ENCODE measurements at places on chromosomes 2 and 18.

- DNase-seq = no peak
These were observed 313.8 kb downstream of the PIK3C3 start for GRCh38 chr18:42268798-42269197.

DNA sequence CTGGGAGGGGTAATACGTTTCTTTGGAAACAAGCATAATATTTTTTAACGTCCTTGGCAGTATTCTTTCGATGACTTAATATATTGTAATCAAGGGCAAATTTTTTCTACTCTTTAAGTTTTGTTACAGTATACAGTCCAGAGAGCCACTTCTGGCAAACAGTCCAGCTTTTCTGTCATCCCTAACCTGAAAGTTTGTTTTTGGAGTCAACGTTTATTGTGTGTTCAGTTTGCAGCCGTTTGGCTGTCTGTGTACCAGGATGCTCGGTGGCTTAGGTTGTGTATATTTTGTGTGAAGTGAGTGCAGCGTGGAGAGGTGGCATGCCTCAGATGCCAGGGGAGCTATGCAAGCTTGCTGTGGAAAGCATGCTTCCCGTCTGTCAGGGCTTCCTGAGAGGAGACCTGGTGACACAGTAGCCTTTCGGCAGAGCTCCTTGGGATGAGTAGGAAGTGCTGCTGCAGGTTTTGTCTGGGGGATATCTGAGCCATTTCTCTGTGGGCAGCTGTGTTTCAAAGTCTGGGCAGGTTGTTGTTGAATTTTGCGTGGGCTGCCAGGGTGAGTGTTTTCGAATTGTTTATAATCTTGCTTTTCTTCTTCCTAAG is 14.7 kb downstream of the MAP3K20 start:
- no peak for DNase-seq

- DNase-seq = peak; percentile 87
These were observed 13.0 kb upstream of the RALB start for GRCh38 chr2:120239488-120240287.

GRCh38 chr2:230329946-230330605 is 3.1 kb downstream of the SP140L start:
- no peak for DNase-seq

GRCh38 chr2:222481941-222482340 is 57.6 kb downstream of the SGPP2 start:
- DNase-seq = no peak

DNA sequence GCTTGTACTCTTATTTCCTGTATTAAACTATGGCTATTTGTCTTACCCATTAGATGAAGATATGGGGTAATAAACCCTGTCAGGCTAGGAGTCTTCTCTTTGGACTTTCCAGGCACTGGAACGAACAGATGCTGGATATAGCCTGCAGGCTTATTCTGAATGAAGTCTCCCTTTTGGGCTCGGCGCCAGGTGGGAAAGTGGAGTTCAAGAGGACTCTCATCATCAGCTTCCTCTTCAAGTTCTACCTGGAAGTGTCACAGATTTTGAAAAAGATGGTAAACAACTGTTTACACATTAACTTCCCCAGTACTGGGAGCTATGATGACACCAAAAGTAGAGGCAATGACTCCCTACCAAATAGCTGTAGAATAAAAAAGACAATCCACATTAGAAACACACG is 27.9 kb downstream of the AOX1 start:
- no peak for DNase-seq

DNA sequence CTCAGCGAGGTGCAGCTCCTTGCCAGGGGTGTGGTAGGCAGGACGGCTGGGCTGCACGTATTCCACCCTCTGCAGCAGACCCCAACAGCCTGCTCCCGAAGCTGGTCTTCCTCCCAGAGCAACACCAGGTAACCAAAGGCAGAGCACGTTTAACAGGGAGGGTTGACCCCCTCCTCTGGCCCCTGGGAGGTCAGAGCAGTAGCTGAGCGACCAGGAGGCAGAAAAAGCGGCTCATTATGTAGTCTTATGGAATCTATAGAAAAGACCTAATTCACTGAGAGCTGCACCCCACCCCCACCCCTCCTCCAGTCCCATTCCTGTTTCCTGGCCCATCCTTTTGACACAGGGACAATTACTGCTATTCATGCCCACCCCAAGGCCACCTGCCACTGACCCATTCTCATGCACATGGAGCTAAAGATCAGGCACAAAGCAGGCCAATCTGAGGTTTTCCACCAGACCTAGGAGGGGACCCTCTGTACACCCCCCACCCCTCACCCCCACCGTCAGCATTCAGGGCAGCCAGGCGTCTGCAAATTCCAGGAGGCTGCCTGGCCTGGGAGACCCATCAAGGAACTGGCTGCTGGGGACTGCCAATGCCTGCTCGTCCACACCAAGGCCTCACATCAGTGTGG is 60.9 kb upstream of the FZD7 start:
- DNase-seq = no peak

DNA sequence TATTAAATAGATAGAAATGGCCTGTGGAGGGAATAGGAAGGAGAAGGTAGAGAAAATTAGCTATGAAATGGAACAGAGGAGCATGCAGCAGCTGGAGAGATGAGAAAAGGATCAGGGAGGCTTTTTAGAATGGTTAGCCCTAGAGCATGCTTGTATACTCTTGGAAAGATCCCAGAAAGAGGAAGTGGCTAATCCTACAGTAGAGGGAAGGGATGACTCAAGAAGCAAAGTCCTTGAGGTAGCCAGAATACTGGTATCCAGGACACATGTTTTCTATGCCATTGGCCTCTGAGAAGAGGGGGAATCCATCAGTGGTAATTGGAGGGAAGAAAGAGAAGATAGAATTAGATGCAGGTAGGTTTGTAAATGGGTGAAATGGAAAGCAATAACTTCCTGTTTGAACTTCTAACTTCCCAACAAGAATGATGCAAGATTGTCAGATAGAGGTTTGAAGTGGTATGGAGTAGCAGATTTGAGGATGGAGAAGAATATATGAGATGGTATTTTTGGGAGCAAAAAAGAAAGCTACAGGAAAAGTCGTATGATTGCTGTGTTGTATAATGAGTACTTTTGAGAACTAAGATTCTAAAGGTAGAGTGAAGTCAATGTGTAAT is 17.1 kb upstream of the OSBPL6 start:
- no peak for DNase-seq

GRCh38 chr2:105321875-105322646 is 7.5 kb downstream of the TGFBRAP1 start:
- no peak for DNase-seq

DNA sequence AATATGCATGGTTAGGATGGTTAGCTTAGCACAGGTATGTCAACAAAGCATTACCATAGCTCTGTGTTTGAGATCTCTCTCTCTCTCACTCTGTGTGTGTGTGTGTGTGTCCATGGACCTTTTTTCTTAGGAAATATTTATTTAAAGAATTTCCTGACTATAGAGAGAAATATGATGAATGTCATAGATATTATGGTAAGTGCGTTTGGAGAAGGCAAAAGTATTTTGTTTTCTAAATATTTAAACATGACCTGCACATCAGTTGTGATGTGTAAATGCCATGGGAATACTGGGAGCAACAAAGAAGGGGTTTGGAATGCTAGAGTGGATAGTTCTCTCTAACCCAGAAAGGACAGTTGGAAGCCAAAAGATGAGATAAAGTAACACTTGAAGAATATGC is 3.9 kb upstream of the TMEM178A start:
- no peak for DNase-seq

DNA sequence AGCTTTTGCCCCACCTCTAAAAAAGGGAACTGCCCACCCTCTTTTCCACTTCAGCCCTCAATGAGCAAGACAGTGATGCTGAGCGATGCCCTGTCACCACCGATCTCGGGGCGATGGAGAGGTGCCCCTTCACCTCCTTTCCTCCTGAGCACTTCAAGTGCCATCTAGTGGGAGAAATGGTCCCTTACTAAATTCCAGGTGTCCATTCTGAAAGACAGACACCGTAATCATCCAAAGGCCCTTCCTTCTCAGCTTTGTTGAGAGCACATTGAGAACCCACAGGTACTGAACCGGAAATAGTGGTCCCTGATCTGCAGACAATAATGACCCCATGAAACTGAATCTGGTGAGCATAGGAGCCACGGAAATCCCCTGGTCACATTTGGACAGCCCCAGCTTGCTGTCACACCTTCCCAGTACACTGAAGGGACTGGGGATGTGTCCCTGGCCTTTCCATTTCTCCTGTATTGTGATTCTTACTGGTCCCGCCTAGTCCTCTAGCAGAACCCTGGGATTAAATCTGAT is 38.5 kb downstream of the KCTD18 start:
- no peak for DNase-seq

DNA sequence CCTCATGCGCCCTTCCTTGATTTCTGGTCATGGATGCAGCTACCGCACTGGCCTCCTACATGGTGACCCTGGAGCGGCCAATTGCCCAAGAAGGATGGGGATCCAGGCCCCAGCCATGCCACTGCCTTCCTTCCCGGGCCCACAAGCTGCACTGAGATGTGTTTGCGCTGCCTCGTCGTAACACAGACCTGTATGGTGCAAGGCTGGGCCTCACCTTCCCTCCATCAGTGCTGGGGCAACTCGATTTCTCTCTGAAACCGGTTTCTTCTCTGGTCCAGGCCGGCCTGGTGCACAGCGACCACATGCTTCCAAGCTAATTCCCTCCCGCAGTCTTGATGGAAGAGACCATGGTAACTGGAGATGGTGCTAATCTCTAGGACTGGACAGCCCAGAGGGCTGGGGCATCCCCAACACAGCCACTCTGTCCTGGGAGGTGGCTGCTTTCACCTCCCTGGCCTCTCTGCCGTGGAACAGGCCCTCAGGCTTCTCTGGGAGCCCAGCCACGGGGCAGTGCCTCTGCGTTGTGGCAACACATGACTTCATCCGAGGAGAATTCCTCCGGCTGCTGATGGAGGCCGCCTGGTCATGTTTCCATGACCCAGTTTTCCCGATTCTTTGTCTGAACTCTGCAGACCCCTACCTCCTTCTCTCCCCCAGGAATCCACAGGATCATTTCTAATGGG is 184.2 kb downstream of the GLI2 start:
- peak; percentile 92 for DNase-seq

DNA sequence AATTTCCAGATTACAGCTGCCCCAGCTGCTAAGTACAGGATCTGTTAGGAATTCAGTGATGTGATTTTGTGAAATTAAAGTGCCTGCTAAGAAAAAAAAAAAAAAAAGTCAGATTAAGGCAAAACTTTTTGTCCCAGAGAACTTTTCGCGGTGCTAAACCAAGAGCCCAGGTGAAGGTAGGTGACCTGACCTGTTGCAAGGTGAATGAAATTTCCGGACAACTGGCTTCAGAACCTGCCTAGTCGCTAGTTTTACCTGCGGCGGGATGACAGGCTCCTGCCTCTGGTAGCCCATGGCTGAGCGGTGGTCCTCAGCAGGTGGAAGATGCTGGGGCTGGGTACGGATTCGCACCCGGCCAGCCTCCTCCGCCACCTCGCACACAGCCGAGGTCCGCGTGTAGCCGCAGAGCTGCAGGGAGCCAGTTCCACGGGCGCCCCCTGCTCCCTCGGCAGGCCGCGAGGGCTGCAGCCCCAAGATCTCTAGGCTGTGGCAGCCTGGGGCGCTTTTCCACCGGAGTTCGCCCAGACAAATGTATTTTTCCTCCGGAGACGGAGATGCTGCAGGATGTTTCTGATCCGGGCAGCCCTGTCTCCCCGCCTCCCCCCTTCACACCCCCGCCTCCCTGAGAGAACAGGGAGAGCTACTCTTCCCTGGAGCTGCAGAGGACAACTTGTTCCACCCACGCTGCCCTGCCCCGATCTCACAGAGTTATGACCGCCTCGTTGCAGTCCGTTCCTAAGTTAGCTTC is at the start of gene SLC38A11:
Gene SLC38A11, minus strand, starts transcription at position 572 of the 748 bp plus-strand sequence. Its CDS starts 278 bp downstream, at position 294.
- peak; percentile 66 for DNase-seq

- DNase-seq = no peak
These were observed 5.3 kb upstream of the CTAGE1 start for GRCh38 chr18:22422909-22423548.

GRCh38 chr2:70086278-70086837 is 919 bp upstream of the PCBP1 start:
- DNase-seq = peak; percentile 95

GRCh38 chr2:71932037-71932779 is 215.5 kb downstream of the CYP26B1 start:
- no peak for DNase-seq

DNA sequence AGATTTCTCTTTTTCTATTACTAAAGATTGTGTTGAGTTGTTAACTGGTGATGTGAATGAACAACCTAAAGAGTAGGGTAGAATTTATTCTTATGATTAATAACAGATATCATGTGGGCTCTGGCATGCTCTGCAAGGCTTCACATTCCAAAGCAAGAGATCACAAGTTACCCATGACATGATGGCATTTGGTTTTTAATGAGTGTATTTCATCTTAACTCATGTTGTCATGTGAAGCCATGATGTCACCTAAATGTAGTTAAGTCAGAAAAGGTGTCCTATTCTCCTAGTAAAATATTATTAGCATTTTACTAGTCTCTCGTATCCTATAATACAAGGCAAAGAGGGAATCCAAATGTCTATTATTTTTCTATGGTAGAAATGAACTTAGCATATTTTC is 678.0 kb downstream of the ARHGAP15 start:
- DNase-seq = no peak

GRCh38 chr2:239531456-239532241 is 130.8 kb upstream of the HDAC4 start:
- DNase-seq = peak; percentile 83

DNA sequence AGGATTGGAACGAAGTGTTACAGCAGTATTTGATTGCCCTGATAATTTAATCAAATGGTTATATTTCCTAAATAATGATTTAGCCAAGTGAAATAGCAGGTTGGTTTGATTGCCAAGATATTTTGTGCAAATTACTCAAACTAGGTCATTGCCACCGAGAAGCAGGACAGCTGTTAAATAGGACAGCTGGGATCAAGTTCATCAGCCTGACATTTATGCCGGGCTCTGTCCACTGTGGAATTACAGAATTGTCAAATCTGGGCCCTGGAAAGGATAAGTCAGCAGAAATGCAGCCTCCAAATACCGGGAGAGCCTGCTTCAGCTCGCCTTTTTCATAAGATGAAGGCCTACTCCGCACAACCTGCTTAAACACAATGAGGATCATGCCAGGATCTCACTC is 73.9 kb upstream of the RPL31 start:
- DNase-seq = no peak

GRCh38 chr2:36371070-36371874 is 15.7 kb downstream of the CRIM1 start:
- DNase-seq = no peak

- no peak for DNase-seq
These were observed 46.4 kb downstream of the ACKR3 start for GRCh38 chr2:236616031-236616430.

DNA sequence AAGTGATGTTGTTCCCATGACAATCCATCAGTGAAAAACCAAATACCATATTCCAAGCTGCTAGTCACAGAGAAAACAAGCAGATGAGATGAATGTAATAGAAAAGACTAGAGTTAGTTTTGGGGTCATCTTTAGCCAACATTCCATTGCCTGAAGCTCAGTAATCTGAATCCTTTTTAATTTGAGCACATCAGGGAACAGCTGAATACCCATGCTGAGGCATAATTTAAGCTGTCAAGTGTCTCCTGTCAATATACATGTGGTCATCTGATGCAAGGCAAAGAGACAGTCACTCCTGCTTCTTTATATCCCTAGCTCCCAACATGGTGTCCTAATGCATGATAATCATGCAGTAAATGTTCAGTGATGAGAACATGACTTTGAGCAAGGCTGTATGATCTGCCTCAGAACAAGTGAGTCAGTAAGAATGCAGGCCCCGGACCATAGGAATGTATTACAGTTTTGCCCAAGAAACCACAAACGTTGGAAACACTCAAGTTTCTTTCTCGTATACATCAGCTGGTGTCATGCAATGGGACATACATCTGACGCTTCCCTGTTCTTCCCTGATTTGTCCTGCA is 48.0 kb downstream of the CDK15 start:
- no peak for DNase-seq

- DNase-seq = peak; percentile 85
These were observed 16.0 kb downstream of the EPG5 start for GRCh38 chr18:45951016-45951714.

Data from posterior vena cava (tissue), 2 donors.